Left lung (tissue), 14 donors: ENCODE measurements at places on chromosomes 5 and 9.

GRCh38 chr9:136926154-136926704 is 18.3 kb downstream of the FBXW5 start:
- no peak for DNase-seq

GRCh38 chr5:31452314-31452713 is 79.6 kb downstream of the DROSHA start:
- no peak for DNase-seq

DNA sequence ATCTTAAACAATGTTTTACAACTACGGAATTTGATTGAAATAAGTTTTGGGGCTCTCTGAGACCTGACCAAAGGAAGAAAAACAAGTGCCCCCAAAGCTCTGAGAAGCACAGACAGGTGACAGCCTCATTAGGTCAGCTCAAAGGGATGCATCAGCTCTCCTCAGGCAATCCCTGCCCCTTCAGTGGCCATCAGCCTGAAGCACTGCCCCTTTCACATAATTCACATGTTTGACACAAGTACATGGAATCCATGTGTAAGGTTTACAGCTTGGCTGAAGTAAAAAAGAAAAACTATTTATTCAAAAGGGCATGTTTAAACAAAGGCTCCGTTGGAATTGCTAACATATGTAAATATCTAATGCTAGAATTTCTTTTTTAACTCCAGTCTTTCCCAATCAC is 56.3 kb downstream of the TSSK1B start:
- no peak for DNase-seq

DNA sequence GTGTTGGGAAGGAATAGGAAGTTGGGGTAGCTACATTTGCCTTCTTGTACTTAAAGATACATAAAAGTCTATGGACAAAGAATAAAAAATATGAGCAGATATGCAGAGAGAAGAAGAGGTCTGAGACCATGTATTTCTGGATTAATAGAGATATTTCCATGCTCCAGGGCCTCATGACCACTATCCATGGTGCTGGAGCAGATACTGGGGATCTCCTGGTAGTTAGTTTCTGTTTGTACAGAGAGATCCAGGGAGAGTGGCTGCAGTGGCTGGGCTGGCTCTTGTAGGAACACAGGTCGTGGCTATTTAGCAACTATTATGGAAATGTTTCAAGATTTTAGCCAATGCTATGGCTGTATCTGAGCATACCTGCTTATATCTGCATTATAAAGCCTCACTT is 184.2 kb upstream of the TMEM161B start:
- DNase-seq: no peak
